DMS79 (cell line): ENCODE measurements at places on chromosomes 7 and 10.
A peak's percentile ranks its signal among the peaks of the same experiment; 100 is the strongest.

DNA sequence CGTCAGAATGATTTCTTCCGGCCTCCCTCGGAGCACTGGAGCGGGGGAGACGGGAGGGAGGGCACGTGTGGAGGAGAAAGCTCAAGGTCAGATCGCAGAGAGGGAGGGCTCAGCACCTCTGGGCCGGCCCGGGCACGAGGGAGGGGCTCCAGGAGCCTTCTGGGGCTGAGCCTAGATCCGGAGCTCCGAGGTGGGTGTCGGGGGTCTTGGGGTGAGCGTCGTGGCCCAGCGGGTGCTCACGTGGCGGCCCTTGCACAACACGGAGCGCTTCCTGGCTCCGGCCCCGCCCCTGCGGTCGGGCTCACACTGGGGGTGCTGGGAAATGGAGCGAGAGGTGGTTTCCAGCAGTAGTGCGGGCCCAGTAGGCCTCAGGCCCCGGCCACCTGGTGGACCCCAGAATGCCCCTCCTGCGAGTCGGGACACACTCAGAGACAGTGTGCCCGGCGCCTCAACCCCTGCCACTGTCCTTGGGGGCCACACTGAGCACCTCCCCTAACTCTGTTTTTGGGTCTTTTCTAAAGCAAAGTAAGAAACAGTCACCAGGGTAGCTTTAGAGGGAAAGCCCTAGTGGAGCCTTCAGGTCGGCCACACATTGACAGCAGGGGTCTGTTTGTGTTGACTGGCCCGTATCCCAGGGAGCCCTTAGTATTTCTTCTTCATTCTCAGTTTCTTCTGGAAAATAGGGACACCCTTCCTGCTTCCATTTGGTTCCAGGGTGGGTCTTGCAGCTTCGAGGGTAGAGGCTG, 798 bp downstream of the PPIF start:
- no peak for DNase-seq

DNA sequence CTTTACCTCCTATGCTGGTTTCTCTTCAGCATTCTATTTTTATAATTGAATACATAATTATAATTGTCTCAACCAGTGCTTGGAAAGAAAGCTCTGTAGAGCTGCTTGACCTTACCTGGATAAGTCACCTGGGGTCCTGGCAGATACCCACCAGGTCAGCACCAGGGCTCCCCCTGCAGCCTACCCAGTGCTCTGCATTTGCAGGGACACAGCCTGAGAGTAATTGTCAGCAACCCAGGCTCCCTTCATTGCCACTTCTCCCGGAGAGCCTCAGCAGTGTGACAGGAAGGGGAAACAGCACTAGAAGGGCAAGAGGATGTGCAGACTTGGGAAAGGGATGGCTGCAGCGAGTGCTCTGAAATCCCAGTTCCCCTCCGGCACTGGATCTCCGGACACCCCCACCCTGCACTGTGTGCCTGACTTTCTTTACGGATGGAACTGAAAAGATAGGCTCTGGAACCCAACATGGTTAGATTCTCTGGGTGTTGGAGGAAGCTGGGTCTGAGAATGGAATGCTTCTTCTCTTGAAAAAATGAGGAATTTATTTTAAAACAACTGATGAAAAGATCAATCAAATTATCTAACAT, 11.4 kb upstream of the PAX4 start:
- DNase-seq: peak; percentile 15

DNA sequence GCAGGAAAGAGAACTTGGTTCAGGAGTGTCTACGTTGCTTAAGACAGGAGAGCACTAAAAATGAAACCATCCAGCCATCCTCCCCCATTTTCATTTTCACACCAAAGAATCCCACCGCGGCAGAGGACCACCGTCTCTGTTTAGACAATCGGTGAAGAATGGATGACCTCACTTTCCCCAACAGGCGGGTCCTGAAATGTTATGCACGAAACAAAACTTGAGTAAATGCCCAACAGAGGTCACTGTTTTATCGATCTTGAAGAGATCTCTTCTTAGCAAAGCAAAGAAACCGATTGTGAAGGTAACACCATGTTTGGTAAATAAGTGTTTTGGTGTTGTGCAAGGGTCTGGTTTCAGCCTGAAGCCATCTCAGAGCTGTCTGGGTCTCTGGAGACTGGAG, 1.4 kb upstream of the IL6 start:
- no peak for DNase-seq

DNA sequence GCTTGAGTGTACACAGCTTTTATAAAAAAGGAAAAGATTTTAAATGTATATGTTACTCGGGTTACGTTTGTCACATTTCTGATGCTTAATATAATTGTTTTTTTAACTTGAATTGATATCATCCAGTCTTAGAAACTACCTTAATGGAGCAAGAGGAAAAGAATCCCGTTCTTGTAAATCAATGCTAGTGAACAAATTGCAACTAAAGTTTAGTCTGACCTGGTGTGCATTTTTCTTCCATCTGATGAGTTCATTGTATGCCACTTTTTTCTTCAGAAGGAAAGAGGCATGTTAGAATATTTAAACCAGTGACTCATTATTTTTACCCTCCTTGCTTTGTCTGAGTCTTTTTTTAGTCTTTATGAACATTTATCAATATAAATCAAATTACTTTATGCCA, 34.7 kb downstream of the NET1 start:
- no peak for DNase-seq

DNA sequence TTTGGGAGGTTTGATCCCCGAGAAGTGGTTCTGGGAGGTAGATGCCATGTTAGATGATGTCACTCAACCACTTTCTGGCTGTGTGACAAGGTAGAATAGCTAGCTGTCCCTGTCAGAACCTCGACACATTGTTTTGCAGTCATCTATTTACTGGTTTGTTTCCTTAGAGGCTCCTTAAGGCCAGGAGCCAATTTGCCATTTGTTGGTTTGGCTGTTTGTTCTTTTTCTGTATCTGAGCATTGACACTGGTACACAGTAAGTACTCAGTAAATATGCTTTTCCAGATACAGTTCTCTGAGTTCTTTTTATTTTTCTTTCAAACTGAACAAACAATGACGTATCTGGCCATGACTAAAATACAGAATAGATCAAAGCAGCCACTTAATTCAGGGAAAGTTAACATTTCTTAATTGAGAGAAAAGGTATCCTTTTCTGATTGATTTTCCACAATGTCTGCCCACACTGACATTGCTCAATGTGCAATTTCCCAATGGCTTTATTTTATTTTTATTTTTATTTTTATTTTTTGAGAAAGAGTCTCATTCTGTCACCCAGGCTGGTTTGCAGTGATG, 121.6 kb downstream of the SPAG6 start:
- DNase-seq: no peak

DNA sequence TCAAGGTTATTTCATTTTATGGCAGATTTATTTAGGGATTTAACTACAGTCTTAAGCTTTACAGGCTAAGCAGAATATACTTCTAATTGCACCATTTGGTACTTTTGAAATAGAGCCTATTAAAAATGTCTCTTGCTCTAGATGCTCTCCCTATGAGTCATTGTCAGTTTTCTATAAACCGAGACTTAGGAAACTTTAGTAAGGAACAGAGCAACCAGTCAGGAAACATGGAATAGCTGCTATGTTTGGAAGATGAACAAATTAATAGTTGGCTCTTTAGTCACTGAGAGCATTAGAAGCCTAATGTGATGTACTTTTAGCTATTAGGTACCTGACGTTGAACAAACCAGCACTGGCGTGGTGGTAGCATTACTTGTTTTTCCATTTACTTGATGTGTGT, 35.3 kb downstream of the INPP5F start:
- DNase-seq: no peak

GRCh38 chr10:111934931-111935330, 248.6 kb downstream of the GPAM start:
- no peak for DNase-seq

DNA sequence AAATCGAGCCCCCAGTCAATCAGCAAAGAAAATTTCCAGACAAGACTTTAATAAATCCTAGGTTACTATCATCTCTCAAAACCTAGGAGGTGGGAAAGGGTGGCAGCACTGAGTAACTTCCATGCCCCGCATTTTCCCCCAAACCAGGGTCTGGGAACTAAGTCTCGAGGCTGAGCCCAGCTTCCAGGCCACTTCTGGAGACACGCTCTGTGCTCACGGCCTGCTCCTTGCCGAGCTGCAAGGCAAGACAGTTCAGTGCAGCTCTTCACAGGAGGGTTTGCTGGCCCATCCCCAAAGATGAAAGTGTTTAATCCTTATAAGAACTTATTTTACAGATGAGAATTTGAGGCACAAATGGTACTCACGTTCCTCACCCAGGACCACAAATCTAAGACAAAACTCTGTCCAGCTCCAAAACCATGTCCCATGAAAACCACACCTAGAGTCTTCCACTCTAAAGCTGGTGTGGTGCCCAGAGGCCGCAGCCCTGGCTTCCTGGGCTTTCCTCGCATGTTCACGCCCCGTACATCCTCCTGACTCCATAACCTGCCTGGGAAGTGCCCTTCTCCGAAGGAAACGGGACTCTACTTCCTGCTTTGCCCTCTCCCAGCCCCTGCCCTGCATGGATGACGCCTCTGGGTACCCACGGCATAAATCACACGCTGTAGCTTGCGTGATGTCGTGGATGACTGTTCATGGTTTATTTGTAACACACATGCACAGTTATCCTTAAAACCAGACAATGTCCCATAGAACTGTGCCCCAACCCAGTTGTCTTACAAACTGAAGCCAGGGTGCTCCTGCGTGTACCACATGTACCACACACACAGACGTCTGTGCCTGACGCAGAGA, 201.2 kb downstream of the DIP2C start:
- no peak for DNase-seq

GRCh38 chr7:106655703-106656498, 5.1 kb downstream of the CCDC71L start:
- no peak for DNase-seq

GRCh38 chr7:155282671-155283070, 15.0 kb upstream of the INSIG1 start:
- DNase-seq: no peak

GRCh38 chr7:108181073-108181985, 51.2 kb upstream of the LAMB4 start:
- DNase-seq: peak; percentile 41

GRCh38 chr7:12281038-12281437, 69.9 kb downstream of the TMEM106B start:
- no peak for DNase-seq

DNA sequence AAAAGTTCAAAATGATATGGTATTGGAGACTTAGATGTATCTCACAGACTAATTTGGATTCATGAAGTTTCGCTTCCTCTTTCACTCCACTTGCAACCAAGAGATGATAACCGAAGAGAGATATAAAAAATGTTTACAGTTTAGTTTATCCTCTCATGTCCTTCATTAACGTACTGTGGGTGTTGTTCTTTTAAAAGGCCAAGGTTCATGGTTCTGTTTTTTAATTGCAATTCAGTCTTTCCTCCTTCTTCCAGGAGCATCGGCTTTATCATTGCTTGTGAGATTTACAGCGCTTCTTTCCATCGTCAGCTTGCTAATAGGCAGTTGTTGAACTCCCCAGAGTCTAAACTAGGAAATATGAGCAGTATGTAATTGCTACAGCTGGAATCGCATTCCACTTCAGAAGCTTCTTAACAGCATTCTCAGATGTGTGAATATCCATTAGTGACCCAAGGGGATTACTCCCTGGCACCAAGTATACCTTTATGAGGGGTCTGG, 75.9 kb upstream of the HGF start:
- peak; percentile 78 for DNase-seq

DNA sequence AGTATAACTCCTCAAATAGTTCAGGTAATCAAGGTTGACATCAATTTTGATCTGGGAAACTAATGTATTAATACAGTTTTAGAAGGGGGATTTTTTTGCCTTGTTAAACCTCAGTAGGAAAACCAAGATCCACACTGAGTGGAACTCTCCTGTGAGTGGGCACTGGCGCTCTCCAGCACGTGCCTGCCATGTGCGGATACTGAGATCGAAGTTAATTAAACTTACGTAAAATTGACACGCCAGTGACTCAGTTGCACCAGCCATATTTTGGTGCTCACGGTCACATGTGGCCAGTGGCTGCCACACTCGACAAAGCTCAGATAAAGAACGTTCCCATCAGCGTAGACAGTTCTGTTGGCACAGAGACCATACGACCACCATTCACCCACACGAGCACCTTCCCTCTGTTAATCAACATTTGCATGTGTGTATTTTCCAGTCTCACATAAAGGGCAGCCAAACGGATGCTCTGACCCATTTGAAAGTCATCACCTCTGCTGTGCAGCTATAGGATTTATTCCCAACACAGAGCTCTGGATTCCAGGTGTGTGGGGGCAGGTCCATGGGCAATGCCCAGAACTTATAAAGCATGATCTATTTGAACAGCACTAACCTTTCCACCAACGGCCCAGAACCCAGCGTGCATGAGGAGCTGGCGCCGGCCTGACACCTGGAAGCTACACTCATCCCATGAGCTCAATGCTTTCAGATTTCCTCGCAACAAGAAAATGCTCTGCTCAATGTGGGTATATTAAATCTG, 77.7 kb downstream of the VIPR2 start:
- DNase-seq: no peak

DNA sequence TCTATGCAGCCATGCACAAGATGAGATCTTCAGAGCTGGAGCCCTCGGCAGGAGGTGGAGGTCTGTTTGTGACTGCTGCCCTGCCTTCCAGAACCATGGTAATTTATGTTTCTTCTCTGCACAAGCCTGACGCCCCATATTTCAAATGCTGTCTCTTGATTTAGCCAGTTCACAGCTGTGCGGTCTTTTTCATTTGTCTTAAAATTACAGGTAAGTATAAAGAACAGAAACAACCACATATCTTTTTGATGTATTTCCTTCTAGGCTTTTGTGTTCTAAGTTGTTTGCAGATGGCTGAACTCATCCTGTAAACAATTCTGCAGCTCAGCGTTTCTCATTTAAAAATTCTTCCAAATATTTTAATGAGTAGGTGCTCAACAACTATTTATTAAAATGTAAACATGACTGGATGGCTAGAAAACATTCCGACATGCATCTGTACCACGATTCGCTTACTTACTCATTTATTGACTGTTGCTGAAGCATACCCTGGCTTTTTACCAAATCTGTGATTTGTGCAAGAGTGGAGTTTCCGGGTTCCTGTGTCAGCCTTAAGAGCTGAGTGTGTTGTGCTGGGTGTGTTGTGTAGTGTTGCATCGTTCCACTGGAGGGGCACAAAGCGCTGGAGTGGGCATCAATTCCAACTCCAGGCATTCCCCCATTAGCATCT, 58.9 kb downstream of the PIP4K2A start:
- DNase-seq: peak; percentile 45

GRCh38 chr7:20407585-20408466, 77.1 kb downstream of the ITGB8 start:
- DNase-seq: peak; percentile 97

GRCh38 chr10:49082766-49083165, 32.6 kb downstream of the VSTM4 start:
- no peak for DNase-seq

DNA sequence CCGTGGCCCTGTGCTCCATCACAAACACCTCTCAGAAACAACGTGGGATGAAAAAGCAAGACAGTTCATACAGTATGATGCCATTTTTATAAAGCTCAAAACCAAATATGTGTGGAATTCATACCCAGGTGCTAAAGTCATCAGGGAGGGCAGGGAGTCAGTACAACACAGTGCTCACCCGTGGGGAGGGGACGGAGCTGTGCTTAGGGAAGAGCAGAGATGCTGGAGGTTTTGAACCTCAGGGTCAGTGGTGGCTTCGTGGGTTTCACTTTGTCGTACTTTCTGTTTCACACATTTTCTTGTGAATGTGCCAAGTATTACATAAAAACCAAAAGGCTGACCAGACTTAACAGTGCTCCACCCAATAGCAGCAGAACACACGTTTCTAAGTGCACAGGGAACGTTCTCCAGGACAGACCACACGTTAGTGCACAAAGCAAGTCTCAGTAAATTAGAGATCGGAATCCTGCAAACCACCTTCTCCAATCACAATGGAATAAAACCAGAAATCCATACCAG, 21.2 kb downstream of the ZMIZ2 start:
- DNase-seq: no peak
